ENCODE measurements at places on chromosomes 11 and 22. TPM values are rescaled to one million over a fixed set of nuclear protein-coding genes. Genes with fewer than 3 reads are reported as not detected.

The UBQLNL gene
- 0.25 TPM for total RNA-seq

GRCh38 chr11:119685111-119685746 lies 43.8 kb downstream of the NECTIN1 start:
- DNase-seq, result no peak

GRCh38 chr11:17294033-17294432 lies 17.5 kb downstream of the NUCB2 start:
- DNase-seq, result no peak

- DNase-seq, result no peak
Measured at GRCh38 chr22:45201678-45202332, 38.1 kb downstream of the NUP50 start.

GRCh38 chr11:3876613-3877012 lies 21.1 kb downstream of the STIM1 start:
- DNase-seq, result no peak

DNA sequence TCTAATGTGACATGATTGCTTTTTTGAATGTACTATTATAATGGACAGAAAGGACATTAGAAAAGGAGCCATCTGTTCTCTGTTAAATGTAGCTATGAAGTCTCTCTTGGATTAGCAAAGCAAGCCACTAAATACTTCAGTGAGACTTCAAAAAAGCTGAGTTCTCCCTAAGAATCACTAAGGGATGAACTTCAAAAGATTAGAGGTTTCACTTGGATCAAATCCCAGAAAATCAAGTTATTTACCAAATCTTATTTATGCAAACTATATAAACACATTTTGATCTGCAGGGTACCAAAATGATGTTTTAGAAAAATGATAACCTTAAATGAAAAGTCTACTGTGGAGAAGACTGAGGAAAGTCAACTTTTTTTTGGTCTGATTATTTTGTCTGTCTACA lies 82.1 kb upstream of the MTMR2 start:
- no peak for DNase-seq

GRCh38 chr22:40995821-40996220 lies 44.6 kb downstream of the RBX1 start:
- no peak for DNase-seq

All from left colon (tissue), 2 donors.